ENCODE measurements at places on chromosomes 13 and 19.

GRCh38 chr19:984165-984967 is at the start of gene WDR18:
TSS of gene WDR18 (plus strand) at chr19:984345. CDS start at chr19:984354, 9 bp downstream.
- peak; percentile 94 for DNase-seq

DNA sequence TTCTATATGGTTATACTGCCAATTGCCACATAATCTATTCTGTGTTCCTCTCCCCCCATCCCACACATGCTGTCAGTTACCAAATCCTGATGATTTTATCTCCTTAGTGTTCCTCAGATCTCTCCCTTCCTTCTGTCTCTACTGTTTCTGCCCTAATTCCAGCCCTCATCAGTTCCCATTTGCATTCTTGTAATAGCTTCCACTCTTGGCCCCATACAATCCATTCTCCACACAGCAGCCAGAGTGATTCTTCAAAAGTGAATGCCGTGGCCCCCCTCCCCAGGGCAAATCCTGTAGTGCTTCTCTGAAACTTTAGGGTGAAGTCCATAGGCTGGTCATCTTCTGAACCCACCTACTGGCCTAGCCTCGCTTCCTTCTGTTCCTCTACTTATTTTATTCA is 114.4 kb downstream of the ZAR1L start:
- DNase-seq, result no peak

DNA sequence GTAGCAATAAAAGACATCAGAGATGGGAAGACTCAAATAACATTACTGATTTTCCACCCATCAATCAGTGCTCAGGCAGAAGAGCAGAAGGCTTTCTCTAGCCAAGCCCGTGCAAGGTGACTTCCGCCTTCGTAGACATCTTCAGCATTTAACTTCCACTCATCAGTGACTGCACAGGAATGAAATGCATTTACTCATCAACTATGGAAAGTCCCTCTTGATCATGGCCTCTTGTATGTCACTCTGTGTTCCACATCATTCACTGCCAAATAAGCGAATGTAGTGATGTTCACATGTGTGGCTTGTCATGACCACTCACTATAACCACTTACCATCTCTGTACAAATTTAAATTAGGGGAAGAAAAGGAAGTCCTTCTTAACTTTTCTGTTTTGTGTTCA is 49.4 kb downstream of the SACS start:
- DNase-seq, result peak; percentile 78

DNA sequence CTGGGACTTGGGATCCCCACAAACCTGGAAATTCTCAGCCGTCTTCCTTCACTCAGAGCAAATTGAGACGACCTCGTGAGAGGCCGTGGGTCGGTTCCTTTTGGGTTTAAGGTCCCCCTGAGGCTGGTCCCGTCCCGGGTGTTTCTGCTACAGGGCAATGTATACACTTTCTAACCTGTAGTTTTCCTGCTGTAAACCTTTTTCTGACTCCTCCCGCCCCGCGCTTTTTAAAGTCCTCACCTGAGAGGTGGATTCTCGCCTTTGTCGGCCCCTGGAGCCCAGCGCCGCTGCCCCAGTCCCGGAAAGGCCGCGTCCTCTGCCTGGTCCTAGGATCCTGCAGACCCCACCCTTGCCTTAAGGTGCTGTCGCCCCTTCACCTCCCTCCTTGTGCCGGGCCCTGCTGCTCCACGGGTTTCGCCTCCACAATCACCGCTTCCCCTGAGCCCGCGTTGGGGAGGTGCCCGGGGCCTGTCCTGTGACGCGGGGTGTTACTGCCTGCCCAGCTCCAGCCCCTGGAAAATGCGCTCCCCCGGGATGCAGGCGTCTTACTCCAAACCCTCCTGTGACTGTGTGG is 391 bp downstream of the ZNF761 start:
- DNase-seq, result peak; percentile 13

Data from GM12865 (cell line).